ENCODE measurements at places on chromosomes 3 and 15.

DNA sequence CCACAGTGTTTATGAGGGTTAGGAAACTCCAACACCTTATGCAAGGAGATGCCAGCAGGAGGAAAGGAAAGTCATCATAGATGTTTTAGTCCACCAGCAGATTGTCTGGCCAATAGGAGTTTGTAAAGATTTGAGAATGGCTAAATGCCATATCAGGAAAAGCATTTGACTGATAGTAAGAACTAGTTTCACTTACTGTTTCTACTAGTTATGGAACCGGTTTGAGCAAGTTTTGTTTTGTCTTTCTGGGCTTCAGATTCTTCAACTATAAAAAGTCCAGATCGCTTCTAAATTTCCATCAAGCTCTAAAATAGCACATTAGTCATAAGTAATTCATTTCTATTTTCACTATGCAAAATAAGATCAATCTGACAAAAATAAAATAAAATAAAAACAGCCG, 254.8 kb upstream of the TMCO5A start:
- no peak for ATAC-seq

- no peak for ATAC-seq
Observed at GRCh38 chr15:90301707-90302300, 36.3 kb downstream of the NGRN start.

- no peak for ATAC-seq
Observed at GRCh38 chr15:80957976-80958375, 31.6 kb downstream of the MESD start.

- ATAC-seq: no peak
Observed at GRCh38 chr15:53110999-53111398, 320.9 kb upstream of the ONECUT1 start.

DNA sequence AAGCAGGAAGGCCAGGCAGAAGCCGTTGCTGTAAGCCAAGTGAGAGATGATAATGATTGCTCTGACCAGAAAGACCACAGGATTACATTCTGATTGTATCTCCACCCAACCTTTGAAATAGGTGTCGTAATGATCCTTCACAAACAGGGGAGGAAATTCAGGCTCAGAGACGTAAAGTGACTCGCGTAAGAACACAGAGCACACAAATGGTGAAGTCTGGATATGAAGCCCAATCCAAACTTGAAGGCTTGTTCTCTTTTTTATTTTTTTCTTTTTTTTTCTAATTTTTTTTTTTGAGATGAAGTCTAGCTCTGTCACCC, 25.3 kb upstream of the PIAS1 start:
- ATAC-seq: no peak

GRCh38 chr3:170322566-170323269, 34.8 kb upstream of the SKIL start:
- no peak for ATAC-seq

DNA sequence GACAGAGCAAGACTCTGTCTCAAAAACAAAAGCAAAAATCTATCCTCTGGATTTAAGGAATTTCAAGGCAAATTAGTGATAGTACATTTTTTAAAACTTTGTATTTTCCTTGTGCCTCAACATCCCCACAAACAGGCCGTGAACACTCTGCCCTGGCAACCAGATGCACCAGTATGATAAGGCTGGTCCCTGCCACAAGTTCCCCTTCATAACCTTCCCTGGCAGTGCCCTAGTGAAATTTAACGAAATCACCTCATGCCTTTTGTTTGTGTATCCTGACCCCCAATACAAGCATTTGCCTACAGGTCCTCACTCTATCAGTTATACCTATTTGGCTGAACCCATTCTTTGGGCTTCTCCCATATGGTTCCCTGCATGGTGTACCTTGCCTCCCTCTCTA, 107.4 kb upstream of the FLNB start:
- ATAC-seq: no peak

GRCh38 chr3:54873059-54874010, 54.5 kb downstream of the LRTM1 start:
- no peak for ATAC-seq

GRCh38 chr3:105553851-105554250, 187.1 kb downstream of the ALCAM start:
- ATAC-seq: no peak

DNA sequence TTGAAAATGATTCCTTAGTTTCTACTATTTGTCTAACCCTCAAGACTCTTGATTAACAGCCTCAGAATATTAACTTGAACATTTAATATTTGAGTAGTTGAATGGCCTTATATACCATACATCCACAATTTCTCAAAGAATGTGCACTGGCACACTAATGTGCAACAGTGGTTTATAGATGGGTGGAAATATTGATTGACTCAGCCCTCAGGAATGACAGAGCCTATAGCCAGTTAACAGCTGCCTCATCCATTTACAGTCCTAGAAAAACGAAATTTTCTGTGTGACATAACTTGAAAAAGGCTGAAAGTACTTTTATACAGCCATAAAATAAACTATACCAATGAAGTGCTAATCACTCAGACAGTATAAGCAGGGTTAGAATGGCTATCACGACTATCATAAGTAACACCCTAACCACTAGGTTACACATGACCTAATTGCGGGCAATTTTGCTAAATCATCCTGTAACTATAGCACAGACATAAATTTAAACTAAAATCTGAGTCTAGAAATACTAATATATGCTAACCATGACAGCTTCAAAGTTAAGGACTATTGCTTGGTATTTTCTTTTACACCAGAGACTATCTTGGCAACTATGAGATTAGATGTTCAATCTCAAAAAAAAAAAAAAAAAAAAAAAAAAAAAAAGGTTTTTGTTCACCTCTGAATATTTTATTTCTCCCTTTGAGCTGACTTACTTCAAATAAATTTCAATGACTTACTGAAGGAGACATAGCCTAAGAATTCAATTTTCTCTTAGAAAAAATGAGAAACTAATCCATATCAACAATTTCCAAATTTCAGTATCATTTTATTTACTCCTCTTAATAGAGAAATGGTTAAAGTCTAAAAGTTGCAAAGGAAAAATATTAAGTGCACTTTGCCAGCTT, 9.3 kb downstream of the SECISBP2L start:
- ATAC-seq: no peak

- no peak for ATAC-seq
Observed at GRCh38 chr15:98394546-98394945, 253.8 kb upstream of the IGF1R start.

DNA sequence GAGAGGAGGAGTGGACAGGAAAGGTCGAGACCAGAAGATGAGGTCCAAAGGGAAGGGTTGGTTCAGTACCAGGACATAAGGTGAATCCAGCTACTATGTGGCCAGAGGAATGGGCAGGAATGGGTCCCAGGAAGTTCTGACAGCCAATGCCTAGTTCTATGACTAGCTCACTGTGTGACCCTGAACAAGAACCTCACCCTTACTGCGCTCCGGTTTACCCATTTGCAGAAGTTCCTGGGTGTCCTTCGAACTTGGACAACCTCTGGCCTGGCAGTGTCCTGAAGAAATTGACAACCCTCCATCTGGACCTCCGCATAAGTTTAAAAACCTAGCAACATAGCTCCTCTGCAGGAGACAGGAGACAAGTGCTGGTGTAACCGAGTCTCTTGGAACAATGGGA, 12.2 kb upstream of the PSTPIP1 start:
- no peak for ATAC-seq

DNA sequence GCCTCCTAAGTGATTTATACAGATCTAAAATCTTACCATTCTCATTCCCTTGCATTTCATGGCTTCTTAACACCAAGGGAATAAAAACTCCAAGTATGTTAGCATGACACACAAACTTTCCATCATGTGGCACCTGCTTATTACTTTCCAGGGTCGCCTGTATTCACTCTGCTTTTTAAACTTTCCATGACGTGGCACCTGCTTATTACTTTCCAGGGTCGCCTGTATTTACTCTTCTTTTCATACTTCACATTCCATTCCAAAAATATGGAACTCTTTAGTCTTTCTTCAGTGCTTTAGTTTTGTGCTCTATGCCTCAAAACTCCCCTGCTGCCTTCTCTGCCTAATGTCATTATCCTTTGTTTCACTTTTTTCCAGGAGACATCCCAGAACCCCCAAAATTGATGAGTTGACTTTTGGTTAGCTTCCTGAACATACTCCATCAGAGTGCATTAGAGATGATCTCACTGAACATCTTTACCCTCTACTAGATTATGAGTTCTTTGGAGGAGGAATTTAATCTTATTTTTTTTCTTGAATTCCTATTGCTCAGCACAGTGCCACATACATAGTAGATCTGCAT, 47.0 kb downstream of the CALML4 start:
- no peak for ATAC-seq

GRCh38 chr15:95210436-95210981, 979.1 kb downstream of the MCTP2 start:
- ATAC-seq: no peak

DNA sequence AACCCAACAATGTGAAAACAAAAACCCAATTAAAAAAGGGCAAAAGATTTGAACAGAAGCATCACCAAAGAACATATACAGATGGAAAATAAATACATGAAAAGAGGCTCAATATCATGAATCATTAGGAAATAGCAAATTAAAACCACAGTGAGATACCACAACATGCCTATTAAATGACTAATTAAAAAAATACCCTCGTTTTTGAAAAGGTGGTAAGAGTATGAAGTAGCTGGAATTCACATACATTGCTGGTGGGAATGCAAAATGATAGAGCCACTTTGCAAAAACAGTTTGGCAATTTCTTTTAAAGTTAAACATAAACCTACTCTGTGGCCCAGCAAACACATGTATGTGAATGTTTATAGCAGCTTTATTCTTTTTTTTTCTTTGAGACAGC, 75.8 kb downstream of the B3GNT5 start:
- ATAC-seq: no peak

GRCh38 chr3:38314764-38315487, 31.7 kb upstream of the XYLB start:
- ATAC-seq: no peak

DNA sequence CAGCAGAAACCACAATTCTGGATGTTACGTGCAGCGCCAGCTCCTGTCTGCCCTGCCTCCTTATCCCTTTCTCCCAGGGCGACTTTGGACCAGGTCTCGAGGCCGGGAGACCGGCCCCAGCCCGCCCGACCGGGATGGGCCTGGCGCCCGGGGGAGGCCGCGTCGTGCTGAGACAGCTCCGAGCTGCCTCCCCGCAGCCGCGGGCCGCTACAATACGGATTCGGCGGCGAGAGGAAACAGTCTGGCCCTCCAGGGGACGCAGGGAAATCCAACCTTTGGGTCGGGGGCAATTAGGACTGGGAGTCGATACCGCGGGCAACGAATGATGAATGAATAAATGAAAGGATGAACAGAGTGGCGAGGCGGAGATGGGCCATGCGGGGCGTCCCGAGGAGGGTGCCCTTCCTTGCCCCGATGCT, 537 bp downstream of the GRAMD2A start:
- peak; percentile 38 for ATAC-seq

GRCh38 chr3:63818282-63819150, 583 bp upstream of the C3orf49 start:
- peak; percentile 64 for ATAC-seq

DNA sequence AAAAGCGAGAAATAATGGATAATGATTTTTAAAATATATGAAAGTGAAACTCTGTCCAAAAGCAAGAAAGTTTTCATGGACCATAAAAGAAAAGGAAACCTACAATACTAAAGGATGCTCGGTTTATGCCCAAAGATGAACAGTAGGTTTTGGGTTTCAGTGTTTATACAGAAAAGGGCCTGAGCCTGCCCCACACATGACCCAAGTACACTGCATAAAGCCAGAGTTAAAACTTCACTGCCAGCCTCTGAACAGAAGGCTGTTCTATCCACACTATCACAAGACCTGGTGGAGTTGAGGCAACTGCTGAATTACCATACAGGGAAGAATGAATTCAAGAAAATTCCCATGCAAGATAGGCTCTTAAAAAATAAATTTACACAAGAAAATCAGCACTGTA, 165.2 kb downstream of the MECOM start:
- no peak for ATAC-seq

DNA sequence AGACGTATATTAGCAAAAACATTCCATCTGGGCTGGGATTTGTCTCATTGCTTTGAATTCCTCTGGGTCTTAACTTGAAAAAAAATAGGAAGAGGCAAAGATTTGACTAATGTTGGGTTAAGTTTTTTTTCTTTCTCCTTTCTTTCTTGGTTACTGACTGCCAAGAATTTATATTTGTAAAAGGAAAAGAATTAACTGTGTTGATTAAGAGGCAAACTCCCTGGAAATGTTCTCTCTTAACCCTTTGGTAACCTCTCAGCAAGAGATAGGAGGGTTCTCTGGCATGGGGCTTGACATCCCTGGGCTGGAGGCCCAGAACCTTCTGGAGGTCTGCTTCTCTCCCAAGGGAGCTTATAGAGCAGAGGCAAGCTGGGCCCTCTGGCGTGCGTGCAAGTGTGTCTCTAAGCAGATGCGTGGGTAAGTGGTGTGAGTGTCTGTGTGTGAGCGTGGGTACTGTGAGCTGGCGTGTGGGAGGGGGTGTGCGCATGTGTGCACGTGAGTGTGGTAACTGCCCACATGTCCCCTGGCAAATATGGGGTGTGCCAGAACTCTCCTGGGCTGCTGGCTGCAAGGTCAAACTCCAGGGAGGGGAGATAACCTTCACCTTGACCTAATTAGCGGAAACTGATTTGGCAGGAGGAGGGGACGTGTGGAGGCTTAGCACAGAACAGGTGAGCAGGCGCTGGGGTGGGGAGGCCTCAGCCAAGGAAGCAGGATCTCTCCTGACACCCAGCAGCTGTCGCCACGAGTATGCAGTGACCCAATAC, 49.4 kb upstream of the MAGEF1 start:
- ATAC-seq: no peak

DNA sequence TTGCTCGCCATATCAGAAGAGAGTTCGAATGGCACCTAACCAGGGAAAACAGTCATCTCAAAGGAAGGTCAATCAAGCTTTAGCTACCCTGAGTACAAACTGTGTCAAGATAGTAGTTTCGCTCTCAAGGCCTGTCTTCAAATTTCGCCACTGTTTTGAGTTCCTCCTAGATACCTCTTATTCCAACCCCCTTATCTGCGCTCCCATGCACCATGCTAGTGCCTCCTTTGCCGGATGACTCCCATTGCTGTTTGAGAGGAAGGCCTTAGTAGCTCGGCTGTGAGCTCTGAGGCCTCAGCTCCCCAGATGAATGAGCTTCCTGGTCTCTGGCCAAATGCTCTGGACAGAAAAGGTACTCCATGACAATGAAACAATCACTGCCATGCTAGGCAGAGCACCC, 256.0 kb downstream of the ULK4 start:
- ATAC-seq: no peak

DNA sequence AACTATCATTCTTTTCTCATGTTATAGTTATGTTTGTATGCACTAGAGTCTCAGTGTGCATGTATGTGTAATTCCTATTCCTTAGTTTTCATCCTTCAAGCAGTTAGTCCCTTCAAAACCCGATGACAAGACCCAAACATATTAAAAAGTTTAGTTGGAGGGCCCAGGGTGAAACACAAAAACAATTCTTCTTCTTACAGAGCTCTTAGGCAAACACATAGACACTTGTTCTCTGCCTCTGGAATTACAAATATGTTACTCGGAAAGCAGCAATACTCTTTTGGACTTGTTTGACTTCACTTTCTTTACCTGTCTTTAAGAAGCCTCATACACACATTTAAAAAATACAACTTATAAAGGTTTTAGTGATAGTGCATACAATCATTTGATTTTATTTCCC, 763 bp upstream of the CNTN6 start:
- no peak for ATAC-seq

Measured in esophagus mucosa (tissue), 1 donor.